ENCODE measurements at places on chromosomes 4 and X.

DNA sequence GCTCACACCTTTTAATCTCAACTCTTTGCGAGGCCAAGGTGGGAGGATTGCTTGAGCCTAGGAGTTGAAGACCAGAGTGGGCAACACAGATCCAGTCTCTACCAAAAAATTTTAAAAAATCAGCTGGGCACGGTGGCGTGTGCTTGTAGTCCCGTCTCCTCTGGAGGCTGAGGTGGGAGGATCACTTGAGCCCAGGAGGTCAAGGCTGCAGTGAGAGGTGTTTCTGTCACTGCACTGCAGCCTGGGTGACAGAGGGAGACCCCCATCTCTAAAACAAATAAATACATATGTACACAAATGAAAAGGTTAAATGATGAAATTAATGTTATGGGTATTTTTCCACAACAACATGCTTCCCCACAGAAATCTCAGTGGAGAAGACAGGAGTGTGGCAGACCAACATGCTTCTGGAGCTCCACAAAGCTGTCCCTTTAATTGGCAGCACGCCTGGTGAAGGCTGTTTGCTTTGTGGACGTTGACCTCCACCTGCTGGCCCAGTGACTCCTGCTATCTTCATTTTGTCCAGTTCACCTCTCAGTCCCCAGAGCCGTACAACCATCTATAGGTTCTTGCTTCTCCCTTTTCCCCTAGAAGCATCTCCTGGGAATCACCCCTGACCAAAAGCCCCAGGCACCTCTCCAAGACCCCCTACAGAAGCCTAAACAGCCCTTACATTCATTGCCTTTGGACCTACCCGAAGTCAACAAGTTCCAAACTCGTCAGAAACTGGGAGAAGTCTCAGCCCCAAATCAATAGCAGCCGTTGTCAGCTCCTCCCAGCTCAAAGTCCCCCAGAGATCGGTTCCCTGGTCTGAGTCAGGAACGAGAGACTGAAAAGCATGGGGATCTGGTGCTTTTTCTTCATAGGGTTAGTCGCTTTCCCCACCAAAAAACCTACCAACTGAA, 36.4 kb upstream of the CD99 start:
- no peak for DNase-seq

GRCh38 chr4:8343262-8343966, 73.9 kb downstream of the HTRA3 start:
- no peak for DNase-seq

- DNase-seq, result no peak
Observed at GRCh38 chrX:153637121-153638040, 9.6 kb upstream of the DUSP9 start.

DNA sequence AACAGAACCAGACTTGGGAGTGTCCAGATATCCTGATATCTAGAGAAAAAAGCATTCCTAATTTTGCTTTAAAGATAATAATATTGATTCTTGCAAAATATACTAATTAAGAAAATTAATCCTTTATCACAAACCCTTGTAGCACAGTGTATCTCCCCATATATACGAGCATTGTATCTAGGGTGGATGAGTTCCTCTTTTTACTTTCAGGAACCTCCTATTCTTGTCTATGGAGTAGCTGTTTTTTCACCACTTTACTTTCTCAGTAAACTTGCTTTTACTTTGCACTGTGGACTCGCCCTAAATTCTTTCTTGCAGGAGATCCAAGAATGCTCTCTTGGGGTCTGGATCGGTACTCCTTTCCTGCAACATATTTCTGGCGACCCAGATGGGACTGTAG, 103.9 kb downstream of the GLUD2 start:
- DNase-seq, result no peak

DNA sequence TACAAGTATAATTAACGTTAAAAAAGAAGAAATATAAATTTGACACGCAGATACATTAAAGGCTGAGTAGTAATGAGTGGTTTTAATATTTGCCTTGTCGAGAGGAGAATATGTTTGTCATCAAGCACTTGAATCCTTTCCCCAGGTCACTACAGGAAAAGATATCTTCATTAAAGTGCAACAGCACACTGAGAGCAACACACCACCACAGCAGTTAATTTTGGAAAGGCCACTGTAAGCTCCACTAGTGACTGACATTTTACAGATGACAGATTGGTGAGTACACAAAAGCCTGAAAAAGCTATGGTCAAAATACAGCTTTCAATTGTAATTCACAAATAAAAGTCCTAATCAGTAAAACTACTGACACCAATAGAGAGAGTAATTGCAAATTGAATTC, 76.6 kb downstream of the ZNF718 start:
- DNase-seq, result no peak

- no peak for DNase-seq
Observed at GRCh38 chrX:18733287-18733686, 25.8 kb downstream of the PPEF1 start.

- peak; percentile 44 for DNase-seq
Observed at GRCh38 chrX:49171752-49172279, at the start of gene PLP2. PLP2 (plus strand) TSS chrX:49171898; CDS start chrX:49172001, 103 bp downstream.

DNA sequence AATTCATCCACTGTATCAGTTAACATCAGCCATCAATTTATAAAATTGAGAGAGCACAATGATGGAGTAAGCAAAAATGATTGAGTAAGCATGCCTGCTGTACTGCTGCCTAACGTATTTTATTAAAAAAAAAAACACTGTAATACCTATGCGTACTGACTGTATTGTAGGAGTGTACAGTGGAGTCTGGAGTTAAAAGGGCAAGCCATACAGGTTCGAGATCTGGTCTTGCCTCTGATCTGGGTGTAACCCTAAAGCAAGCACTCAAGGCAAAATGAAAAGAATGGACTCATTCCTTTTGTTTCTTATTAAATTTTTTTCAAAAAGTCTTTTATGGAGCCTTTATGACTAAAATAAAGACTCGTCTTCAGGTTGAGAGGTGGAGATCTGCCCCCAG, 894.2 kb upstream of the INTU start:
- DNase-seq, result no peak

- DNase-seq, result no peak
Observed at GRCh38 chr4:169154121-169154520, 116.6 kb downstream of the SH3RF1 start.

- DNase-seq, result no peak
Observed at GRCh38 chr4:55014876-55015275, 110.5 kb downstream of the KDR start.

DNA sequence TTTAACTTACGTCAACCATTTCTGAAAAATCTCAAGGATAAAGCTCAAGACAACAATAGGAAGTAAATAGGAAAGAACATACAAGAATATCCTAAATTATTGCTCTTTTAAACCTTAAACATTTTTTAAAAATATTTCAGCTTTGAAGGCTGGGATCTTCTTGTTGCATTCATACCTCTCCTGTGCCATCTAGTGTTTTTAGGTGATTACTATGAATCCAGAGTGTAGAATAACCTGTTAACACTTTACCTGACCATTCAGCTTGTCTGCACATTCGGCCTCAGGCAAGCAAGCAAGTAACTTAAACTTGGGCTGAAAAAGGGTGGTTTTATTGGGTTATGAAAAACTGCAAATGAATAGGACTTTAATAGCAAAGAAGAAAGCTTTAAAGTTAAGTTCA, 507.8 kb upstream of the INTU start:
- no peak for DNase-seq

DNA sequence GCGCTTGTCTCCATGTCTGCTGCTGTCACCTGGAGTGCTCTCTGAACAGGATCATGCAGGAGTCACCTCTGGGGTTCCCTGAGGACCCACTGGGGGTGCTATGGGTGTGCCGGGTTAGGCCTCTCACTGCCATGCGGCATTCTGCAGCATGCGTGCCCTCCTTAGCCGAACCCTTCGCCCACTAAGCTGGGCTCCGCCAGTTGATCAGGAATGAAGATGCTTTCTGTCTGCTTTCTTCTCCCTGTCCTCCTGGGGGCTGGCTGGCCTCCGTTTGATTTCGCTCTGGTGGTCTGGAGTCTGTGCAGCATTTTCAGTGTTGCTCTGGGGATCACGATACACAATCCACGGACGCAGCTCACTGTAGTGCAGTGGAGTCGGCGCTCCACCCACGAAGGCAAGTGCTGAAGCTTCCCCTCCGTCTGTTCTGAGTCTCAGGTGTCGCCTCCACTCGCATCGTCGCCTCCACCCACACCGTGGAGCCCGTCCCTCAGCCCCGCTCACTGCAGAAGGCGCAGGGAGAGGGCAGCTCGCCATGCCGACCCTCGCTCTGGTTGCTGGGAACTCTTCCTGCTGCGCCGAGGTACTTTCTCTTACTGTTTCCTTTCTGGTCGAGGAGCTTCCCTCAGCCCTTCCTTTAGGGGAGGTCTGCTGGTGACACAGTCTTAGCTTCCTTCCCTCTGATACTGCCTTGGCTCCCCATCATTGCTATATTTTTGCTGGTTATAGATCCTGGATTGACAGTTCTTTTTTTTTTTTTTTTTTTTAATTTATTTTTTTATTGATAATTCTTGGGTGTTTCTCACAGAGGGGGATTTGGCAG, 29.2 kb downstream of the LETM1 start:
- DNase-seq, result no peak

- no peak for DNase-seq
Observed at GRCh38 chr4:97073194-97073593, 1070.1 kb downstream of the STPG2 start.

GRCh38 chrX:143945171-143945570, 61.3 kb downstream of the UBE2NL start:
- DNase-seq, result no peak

- DNase-seq, result no peak
Observed at GRCh38 chr4:6495296-6495590, 22.8 kb upstream of the PPP2R2C start.

DNA sequence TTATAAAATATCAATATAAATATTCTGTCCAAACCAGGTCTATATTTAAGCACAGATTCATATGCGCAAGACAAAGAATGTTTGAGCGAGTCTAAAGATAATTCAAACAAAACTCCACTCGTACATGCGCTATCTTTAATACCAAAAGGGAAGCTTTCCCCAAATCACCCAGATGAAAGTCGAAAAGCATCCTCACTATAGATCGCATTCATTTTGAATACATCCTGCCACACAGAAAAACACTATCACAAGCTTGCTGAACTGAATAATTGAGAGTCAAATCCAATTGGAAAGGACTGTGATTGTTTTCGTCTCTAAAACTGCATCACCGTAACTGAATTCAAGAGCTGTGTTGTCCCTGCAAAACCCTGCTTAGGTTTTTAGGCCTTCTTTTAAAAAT, 685 bp downstream of the TASL start:
- DNase-seq, result no peak

GRCh38 chr4:6217716-6218381, 17.5 kb upstream of the JAKMIP1 start:
- DNase-seq, result no peak

DNA sequence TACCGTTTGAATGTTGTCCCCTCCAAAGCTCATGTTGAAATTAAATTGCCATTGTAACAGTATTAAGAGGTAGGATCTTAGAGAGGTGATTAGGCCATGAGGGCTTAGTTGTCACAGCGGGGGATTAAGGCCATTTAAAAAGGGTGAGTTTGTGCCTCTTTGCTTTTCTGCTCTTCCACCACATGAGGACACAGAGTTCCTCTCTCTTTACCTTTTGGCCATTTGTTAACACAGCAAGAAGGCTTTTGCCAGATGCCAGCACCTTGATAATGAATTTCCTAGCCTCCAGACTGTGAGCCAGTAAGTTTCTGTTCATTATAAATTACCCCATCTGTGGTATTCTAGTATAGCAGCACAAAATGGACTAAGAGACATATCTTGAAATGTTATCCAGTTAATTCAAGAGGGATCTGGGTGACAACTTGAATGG, 7.8 kb upstream of the HERC3 start:
- no peak for DNase-seq

- no peak for DNase-seq
Observed at GRCh38 chr4:86004030-86004429, 355.8 kb downstream of the MAPK10 start.

DNA sequence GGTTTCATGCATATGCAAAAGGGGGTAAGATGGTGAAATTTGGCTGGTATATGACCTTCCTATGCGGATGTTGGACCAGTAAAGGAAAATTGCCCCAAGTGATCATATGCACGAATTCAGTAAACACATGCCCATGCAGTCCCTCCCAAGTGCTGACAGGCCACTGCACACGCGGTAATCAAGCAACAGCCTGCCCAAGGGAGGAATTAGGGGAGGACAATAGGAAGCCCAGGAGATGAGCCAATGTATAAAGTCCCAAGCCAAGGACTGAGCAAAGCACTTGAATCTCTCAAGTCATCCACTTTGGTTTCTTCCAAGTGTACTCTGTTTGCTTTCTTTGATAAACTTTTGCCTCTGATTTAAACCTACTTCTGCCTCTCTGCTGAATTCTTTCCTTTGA, 21.1 kb downstream of the MAGEB16 start:
- DNase-seq, result no peak

DNA sequence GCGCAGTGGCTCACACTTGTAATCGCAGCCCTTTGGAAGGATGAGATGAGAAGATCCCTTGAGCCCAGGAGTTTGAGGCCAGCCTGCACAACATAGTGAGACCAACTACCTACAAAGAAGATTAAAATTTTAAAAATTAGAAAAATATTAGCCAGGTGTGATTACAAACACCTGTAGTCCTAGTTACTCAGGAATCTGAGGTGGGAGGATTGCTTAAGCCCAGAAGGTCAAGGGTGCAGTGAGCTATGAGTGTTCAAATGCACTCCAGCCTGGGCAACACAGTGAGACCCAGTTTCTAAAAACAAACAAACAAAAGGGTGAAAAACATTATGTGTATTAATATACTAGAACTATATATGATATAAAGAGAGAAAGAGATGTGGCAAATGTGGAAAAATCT, 36.8 kb upstream of the NKX6-1 start:
- no peak for DNase-seq

DNA sequence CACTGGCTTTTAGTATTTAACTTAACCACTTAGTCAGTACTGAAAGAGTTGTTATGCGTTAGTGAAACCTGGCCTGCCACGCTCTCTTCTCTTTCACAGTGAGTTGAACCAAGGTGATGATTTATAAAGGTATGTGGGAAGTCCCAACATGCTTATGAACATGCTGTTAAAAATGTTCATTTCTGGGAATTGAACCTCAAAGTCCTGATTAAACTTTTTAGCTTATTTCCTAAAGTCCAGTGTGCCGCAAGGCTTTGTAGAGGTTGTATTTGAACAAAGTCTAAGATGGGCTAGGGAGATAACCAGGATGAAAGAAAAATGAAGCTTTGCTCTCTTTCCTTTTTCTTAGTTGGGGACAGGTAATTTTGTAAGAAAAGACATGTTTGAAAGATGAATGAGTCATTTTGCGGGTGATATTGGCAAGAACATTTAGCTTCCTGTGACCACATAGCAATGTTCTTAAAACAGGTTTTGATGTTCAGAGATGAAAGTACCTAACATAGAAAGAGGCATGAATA, 270.3 kb downstream of the DTHD1 start:
- no peak for DNase-seq

DNA sequence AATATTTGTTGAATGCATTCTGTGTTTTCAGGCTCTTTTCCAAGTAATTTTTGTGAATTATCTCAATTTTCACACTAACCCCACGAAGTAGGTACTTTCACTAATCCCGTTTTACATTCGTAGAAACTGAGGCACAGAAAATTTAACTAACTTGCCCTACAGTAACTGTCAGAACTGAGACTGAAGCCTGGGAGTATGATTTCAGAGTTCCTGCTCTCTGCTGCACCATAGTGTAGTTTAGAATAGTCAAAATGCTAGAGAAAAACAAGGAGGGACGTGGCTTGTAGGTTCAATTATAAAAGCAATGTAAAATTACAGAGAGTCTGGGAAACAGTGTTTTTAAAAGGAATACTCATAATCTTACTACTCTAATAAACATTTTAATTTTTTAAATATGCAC, 2.2 kb downstream of the CLCN3 start:
- DNase-seq, result no peak
